ENCODE measurements at places on chromosomes 16 and 17. TPM values are rescaled to one million over a fixed set of nuclear protein-coding genes. Genes with fewer than 3 reads are reported as not detected.

NPIPB6 gene
- total RNA-seq, result 1.1 TPM

GRCh38 chr16:80009971-80010659 is 409.6 kb upstream of the MAF start:
- H3K27me3 ChIP-seq, result no peaks in the 10 kb centered on the region
- H3K4me1 ChIP-seq, result no peaks in the 10 kb centered on the region
- DNase-seq, result no peak
- no peak overlapping the region for H3K27ac ChIP-seq
- H3K4me3 ChIP-seq, result no peak overlapping the region
- H3K36me3 ChIP-seq, result no peaks in the 10 kb centered on the region

GRCh38 chr16:63188086-63188771 is 1152.0 kb upstream of the CDH8 start:
- no peaks in the 10 kb centered on the region for H3K27me3 ChIP-seq
- no peak overlapping the region for H3K27ac ChIP-seq
- no peaks in the 10 kb centered on the region for H3K4me1 ChIP-seq
- no peak for DNase-seq
- no peaks in the 10 kb centered on the region for H3K36me3 ChIP-seq

GRCh38 chr17:50887705-50888245 is 21.6 kb upstream of the TOB1 start:
- no peak overlapping the region for H3K27ac ChIP-seq
- H3K4me1 ChIP-seq, result peaks cover 21% of the 10 kb centered on the region
- no peak overlapping the region for H3K4me3 ChIP-seq
- DNase-seq, result no peak

GRCh38 chr17:48579760-48580554 is 1.8 kb upstream of the HOXB4 start:
- H3K4me3 ChIP-seq, result peak overlapping the region; percentile 58
- H3K27me3 ChIP-seq, result peaks cover 100% of the 10 kb centered on the region
- peaks cover 29% of the 10 kb centered on the region for H3K4me1 ChIP-seq
- H3K27ac ChIP-seq, result peak overlapping the region; percentile 71
- no peaks in the 10 kb centered on the region for H3K36me3 ChIP-seq
- DNase-seq, result no peak

- no peaks in the 10 kb centered on the region for H3K36me3 ChIP-seq
- no peak overlapping the region for H3K27ac ChIP-seq
- peaks cover 15% of the 10 kb centered on the region for H3K4me1 ChIP-seq
- H3K27me3 ChIP-seq, result peaks cover 98% of the 10 kb centered on the region
- no peak overlapping the region for H3K4me3 ChIP-seq
Observed at GRCh38 chr16:86763819-86764218, 185.5 kb downstream of the FOXL1 start.

DNA sequence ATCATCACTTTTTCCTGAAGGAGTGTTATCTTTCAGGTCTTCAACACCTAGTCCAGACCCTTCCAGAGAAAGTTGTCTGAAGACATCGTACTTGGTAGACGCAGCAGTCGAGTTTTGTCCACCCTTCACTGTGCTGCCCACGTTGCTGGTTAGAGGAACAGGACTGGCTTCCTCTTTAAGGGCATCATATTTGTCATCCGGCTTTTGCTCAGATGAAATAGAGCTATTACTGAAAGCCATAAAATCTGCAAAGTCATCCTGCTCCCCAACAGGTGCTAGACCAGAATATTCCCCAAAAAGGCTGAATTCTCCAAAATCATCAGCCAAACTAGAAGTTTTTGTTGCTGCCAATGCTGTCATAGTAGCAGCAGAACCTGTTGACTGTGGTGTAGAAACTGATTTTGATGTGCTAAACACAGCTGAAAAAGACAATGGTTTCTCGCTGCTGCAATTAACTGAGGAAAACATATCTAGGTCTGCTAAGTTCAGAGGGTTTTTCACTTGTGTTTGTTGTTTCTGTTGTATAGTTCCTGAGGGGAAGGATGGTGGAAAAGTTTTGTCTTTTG is 55.7 kb downstream of the SYNRG start:
- peaks cover 55% of the 10 kb centered on the region for H3K36me3 ChIP-seq
- H3K27me3 ChIP-seq, result no peaks in the 10 kb centered on the region
- H3K27ac ChIP-seq, result no peak overlapping the region
- no peak overlapping the region for H3K4me3 ChIP-seq

DNA sequence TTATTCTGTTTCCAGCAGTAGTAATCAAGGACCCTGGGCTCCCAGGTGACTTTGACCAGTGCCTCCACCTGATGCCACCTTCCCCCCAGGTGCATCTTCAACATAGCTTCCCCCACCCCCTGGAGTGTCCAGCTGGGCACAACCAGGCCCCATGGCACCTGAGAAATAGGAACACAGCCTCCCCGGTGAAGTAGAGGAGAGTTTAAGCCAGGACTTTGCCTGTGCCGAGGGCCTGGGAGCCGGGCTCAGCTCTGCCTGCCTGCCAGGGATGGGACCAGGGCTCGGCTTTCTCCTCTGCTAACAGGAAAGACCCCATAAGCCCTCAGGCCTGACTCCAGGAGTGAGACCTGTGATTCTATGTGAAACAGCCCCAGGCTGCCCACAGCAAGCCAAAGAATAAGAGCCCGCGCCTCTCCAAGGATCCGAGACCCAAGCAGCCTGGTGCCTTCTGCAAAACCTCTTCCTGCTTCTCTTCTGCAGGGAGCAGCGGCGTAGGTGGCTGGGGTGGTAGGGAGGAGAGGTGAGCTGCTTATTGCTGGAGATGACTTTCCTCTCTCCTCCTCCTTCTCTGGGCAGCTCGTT is 16.4 kb upstream of the RBFOX3 start:
- H3K27me3 ChIP-seq, result peaks cover 86% of the 10 kb centered on the region
- no peak for DNase-seq
- H3K36me3 ChIP-seq, result no peaks in the 10 kb centered on the region
- H3K4me1 ChIP-seq, result no peaks in the 10 kb centered on the region
- no peak overlapping the region for H3K27ac ChIP-seq

DNA sequence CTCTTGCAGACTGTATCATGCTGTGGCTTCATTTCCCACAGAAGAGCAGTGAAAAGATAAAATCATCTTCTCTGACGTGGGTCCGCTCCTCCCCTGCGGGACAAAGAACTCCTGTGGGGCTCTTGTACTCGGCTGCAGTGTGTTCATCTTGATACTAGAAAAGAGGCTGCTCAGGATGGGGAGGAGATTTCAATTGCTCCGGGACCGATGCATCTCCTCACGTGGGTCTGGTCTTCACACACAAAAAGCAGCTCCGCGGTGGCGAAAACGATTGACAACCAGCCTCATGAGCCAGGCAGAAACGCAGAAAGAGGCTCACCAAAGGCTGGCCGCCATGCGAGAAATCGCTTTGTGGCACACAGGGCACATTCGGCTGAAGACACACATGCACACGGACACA is 14.4 kb upstream of the KCNJ18 start:
- DNase-seq, result no peak
- no peaks in the 10 kb centered on the region for H3K36me3 ChIP-seq
- H3K27ac ChIP-seq, result no peak overlapping the region

FUS gene
- total RNA-seq, result 96.9 TPM

DNA sequence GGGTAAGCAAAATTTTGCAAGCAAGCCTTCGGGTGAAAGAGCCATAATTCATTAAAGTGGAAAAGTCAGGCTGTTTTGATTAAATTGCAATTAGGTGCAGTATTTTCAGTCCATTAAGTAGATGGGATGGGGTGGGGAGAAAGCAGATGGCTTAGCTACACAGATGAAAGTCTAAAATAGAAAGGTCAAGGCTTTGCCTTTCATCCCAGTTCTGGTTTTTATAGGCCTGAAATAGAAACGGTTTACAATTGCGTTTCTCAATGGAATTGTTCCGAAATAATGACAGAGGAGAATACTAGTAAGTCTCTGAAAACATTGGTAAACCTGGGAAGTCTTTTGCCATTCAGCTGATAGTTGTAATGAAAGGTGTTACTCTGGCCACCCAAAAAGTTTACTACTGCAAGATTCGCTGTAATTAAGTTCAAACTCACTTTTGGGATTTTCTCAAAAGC is 1.5 kb downstream of the PPM1E start:
- no peak for DNase-seq
- H3K27ac ChIP-seq, result no peak overlapping the region
- H3K4me3 ChIP-seq, result peak overlapping the region; percentile 75

SLC2A4 gene
- total RNA-seq, result 146 TPM

PMFBP1 gene
- 0.05 TPM for total RNA-seq

DNA sequence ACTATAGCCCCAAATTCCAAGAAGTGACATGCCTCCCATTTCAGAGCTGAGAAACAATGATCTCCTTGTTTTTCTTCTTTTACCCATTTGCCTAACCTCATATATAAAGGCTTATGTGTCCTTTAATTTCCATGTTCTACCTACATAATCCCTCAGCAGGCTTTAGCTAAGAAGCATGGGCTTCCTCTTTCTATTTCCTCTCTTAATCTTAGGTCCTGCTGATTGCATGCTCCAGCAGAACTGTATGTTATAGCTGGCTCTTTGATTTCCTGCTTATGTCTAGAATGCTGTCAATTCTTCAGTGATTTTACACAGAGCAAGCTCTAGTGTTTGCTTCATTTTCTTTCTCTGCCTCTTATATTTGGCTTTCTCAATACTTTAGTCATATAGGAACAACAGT is 151.7 kb upstream of the COX10 start:
- no peaks in the 10 kb centered on the region for H3K4me1 ChIP-seq
- H3K27me3 ChIP-seq, result no peaks in the 10 kb centered on the region
- no peak overlapping the region for H3K4me3 ChIP-seq
- H3K27ac ChIP-seq, result no peak overlapping the region

SEPTIN12 gene
- total RNA-seq, result not detected

DNA sequence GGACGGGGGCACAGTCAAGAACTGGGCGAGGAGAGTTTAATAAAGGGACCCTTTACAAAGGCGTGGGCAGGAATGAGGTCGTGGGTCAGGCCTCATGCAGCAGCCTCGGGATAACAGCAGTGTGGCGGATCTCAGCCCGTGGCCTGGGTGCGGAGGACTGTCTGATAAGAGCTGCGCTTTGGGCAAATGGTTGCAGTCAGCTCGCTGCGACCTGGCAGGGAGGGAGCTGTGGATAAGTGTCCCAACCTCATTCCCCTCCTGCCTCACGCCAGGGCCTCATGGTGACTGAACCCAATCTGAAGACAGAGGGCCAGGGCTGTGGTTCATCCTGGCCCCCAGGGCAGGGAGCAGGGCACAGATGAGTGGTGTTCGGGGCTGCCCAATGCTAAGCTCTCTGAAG is 13.6 kb downstream of the SMTNL2 start:
- H3K36me3 ChIP-seq, result peaks cover 13% of the 10 kb centered on the region
- DNase-seq, result peak; percentile 48
- peaks cover 65% of the 10 kb centered on the region for H3K4me1 ChIP-seq
- peak overlapping the region; percentile 95 for H3K27ac ChIP-seq
- no peak overlapping the region for H3K4me3 ChIP-seq

DNA sequence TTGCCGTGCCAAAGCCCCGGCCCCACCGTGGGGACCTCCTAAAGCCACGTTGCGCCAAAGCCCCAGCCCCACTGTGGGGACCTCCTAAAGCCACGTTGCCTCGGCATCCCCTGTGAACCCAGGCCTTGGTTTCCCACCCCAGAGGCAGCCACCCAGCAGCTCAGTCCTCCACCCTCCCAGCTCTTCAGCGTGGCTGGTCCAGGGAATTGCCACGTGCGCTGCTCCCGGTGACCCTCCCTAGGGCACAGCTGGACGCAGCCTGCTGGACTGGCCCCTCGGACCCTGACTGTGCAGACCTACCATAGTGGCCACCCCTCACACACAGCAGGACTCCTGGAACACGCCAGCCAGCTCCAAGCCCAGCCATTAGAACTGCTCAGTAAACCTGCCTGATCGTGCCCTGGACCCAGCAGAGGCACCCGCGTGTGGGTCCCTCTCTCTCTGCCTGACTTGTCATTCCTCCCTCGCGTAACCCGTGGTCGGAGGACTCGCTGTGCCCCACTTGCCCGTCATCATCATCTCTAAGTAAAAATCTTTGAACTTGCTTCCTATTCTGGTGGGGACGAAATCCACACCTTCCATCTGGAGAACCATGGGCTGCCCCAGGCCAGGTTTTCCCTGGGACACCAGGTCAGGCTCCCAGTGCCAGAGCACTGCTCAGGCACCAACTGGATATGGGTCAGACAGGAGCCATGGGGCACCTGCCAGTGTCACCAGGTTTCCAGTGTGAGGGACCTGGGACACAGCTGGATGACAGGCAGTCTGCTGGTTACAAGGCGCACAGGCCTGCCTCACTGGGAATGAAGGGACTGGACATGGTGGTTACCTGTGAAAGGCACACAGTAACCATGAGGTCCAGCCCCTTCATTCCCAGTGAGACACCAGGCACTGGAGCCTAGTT is 5.6 kb downstream of the CIAO3 start:
- no peak overlapping the region for H3K27ac ChIP-seq
- no peak for DNase-seq
- no peaks in the 10 kb centered on the region for H3K27me3 ChIP-seq
- peaks cover 76% of the 10 kb centered on the region for H3K36me3 ChIP-seq

ZNF385C gene
- 0.49 TPM for total RNA-seq

RTN4RL1 gene
- 4.0 TPM for total RNA-seq

YBX2 gene
- total RNA-seq, result 0.77 TPM

- H3K4me1 ChIP-seq, result peaks cover 80% of the 10 kb centered on the region
- no peak overlapping the region for H3K4me3 ChIP-seq
- no peak overlapping the region for H3K27ac ChIP-seq
Observed at GRCh38 chr17:81920612-81921536, 2.9 kb upstream of the SIRT7 start.

AATK gene
- 2.3 TPM for total RNA-seq

DNA sequence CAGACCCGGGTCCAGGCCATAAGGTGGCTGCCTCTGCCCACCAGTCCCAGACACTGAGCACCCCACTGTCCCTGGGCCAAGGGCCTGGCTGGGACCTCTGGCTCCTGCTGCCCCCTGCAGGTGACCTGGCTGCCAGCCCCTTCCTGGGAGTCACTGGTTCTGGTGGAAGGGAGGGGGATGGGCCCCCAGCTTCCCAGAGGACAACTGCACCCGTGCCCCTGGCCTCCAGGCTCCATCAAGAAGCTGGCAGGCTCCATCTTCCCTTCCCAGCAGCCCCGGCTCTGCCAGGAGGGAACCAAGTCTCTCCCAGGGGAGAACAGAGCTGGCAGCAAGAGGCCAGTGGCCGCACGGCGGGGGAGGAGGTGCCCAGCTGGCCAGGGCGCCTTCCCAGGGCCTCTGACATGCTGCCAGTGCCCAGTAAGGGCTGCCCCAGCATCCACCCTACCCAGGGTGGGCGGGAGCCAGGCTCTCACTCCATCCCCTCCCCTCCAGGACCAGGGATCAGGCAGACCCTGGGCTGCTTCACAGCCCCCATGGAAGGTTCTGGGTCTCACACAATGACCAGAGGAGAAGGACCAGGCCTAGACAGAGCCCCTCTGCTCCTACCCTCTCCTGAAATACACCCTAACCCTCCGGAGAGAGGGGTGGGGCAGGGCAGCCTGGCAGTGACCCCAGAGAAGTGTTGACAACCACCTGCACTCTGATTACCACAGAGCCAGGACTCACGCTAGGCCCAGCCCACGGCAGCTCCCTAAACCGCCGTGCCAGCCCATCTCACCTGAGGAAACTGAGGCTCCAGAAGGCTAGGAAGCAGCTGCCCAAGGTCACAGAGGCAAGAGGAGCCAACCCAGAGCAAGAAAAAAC is 3.6 kb downstream of the CLUH start:
- H3K4me3 ChIP-seq, result peak overlapping the region; percentile 88
- peak overlapping the region; percentile 97 for H3K27ac ChIP-seq
- H3K36me3 ChIP-seq, result peaks cover 14% of the 10 kb centered on the region

CTF1 gene
- total RNA-seq, result 9.6 TPM

GRCh38 chr16:22849517-22849916 is 35.6 kb downstream of the HS3ST2 start:
- no peaks in the 10 kb centered on the region for H3K4me1 ChIP-seq
- no peak for DNase-seq
- no peak overlapping the region for H3K4me3 ChIP-seq
- no peak overlapping the region for H3K27ac ChIP-seq
- H3K36me3 ChIP-seq, result no peaks in the 10 kb centered on the region

NPIPB13 gene
- 2.0 TPM for total RNA-seq

GRCh38 chr16:21646721-21647561 is 5.5 kb downstream of the IGSF6 start:
- peaks cover 36% of the 10 kb centered on the region for H3K4me1 ChIP-seq
- no peak for DNase-seq
- no peaks in the 10 kb centered on the region for H3K36me3 ChIP-seq
- no peaks in the 10 kb centered on the region for H3K27me3 ChIP-seq
- peak overlapping the region; percentile 68 for H3K27ac ChIP-seq
- no peak overlapping the region for H3K4me3 ChIP-seq
